ENCODE measurements at places on chromosomes 7 and 10. TPM values are rescaled to one million over a fixed set of nuclear protein-coding genes. Genes with fewer than 3 reads are reported as not detected.

PNLIPRP3 gene
- total RNA-seq: not detected

TMEM213 gene
- not detected for total RNA-seq

DNA sequence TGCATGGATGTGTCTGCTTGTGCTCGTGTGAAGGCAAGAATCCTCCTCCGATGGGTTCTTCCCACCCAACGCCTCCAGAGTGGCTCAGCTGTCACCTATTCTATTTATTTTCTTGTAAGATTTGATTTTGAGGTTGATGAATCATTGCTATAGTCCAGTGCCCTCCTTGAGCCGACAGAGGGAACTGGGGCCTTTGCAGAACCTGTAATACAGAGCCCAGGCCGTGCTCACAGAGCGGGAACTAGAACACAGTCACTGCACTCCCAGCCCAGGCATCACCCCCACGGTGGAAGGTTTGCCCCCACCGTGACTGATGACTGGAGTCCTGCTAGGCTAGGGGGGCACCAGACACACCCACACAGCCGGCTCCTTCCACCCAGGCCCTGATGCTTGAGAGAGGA lies 2.0 kb downstream of the RARRES2 start:
- no peaks in the 10 kb centered on the region for H3K36me3 ChIP-seq
- peaks cover 5% of the 10 kb centered on the region for H3K4me1 ChIP-seq
- H3K27me3 ChIP-seq: peaks cover 39% of the 10 kb centered on the region
- H3K4me3 ChIP-seq: no peak overlapping the region

GRCh38 chr10:80442879-80443278 lies 11.2 kb upstream of the TSPAN14 start:
- no peak for DNase-seq
- H3K36me3 ChIP-seq: no peaks in the 10 kb centered on the region
- H3K4me1 ChIP-seq: peaks cover 12% of the 10 kb centered on the region
- no peak overlapping the region for H3K27ac ChIP-seq

VSTM2A gene
- not detected for total RNA-seq

DNA sequence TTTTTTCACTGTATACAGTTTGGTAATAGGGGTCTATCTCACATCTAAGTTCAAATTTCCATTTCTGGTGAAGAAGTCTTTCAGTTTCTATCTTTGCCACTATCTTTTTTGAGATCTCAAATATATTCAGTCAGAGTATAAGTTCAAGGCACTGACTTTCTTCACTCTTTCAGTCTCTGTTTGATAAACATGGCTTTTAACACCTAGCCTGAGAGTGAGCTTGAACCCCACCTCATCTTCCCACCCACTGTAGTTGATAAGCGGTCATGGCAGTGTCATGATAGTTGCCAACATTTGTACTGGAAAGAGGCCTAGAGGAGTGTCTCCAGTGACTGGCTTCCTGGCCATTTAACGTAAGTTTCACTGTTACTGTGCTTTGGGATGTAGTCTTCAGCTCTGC lies 41.2 kb upstream of the AGR3 start:
- no peak overlapping the region for H3K27ac ChIP-seq
- no peaks in the 10 kb centered on the region for H3K4me1 ChIP-seq
- no peaks in the 10 kb centered on the region for H3K27me3 ChIP-seq
- no peak overlapping the region for H3K4me3 ChIP-seq

ZFYVE27 gene
- total RNA-seq: 7.6 TPM

DNA sequence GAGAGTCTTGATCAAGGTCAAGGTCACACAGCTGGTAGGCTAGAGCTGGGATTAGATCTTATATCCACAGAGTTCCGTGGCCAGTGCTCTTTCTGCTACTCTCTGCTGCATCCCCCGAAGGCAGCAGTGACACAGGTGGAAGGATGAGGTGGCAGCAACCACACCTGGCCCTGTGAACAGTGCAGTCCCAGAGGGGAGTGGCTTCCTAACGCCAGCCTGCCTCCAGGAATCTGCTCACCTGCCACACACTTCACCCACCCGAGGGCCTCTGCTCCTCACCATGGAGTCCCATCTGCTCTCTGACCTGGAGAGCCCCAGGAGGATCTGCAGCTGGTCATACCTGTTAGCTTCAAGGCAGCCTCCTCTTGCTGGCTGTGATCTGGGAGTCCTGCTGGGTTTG lies 484.2 kb downstream of the PLXNA4 start:
- no peak for DNase-seq
- no peak overlapping the region for H3K27ac ChIP-seq
- no peaks in the 10 kb centered on the region for H3K27me3 ChIP-seq
- H3K4me3 ChIP-seq: no peak overlapping the region

DNA sequence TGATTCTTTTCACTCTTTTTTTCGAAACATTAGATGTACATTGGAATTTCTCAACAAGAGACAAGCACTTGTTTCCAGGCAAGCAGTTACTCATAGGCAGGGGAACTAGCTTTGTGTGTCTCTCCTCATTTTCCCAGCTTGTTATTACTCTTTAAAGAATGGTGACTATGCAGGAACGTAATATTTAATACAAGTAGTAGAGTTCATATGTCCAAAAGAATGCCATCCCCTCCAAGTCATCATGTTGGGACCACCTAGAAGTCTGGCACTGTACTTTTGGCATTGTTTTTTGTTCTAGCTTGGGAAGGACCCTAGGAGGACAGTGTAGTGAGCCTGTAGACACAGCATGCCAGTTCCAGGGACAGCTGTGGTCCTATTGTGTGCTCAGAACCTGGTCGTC lies 650.7 kb downstream of the INHBA start:
- H3K4me1 ChIP-seq: no peaks in the 10 kb centered on the region
- H3K4me3 ChIP-seq: no peak overlapping the region
- H3K27ac ChIP-seq: no peak overlapping the region
